ENCODE measurements at places on chromosomes 3 and 15.

- DNase-seq: no peak
Observed at GRCh38 chr3:2246873-2247648, 148.4 kb downstream of the CNTN4 start.

DNA sequence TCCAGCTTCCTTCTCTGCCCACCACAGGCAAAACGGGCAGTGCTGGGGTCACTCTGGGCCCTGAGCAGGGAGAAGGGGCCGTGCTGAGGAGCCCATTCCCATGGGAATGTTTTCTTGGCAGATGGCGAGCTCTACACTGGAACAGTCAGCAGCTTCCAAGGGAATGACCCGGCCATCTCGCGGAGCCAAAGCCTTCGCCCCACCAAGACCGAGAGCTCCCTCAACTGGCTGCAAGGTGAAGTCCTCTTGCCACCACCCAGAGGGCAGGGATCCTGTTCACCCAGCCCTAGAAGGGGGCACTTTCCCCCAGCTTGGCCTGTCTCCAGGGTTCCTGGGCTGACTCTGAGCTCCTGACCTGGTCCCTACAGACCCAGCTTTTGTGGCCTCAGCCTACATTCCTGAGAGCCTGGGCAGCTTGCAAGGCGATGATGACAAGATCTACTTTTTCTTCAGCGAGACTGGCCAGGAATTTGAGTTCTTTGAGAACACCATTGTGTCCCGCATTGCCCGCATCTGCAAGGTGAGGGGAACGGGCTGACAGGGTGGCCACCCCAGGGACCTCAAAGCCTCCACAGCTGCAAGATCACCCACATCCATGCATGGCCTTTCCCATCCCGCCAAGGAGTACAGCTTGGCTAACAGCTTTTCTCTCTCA lies 12.4 kb downstream of the CIB1 start:
- DNase-seq: peak; percentile 76

GRCh38 chr3:152100491-152101132 lies 168.1 kb upstream of the MBNL1 start:
- no peak for DNase-seq

GRCh38 chr3:56573501-56573900 lies 16.5 kb downstream of the CCDC66 start:
- no peak for DNase-seq

DNA sequence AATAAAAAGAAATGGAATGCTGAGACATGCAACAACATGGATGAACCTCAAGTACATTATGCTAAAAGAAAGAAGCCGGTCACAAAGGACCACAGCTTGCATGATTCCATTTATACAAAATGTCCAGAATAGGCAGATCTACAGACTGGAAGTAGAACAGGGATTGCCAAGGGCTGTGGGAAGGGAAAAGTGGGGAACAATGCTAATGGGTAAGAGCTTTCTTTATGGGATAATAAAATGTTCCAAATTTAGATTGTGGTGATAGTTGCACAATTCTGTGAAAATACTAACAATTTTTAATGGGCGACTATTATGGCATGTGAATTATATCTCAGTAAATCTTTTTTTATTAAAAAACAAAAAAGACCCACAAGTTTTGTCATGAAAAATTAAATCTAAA lies 106.2 kb downstream of the TMCO5A start:
- DNase-seq: no peak

DNA sequence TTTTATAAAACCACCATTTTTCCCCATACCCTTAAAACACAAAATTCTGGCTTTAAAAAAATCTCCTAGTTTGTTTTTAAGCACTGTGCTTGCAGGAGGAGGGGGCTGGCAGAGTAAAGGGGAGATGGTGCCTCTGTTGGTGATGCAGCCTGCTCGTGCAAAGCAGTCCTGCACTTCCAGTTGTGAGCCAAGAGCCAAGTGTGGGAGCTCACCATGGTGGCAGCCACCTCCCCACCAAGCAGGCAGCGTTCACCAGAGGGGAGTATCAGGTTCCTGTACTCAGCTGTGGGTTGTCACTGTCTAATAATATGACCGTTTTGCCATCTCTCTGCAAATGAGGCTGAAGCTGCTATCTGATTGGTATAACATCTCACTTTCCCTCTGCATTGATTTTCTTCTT lies 164.8 kb downstream of the SYNPR start:
- no peak for DNase-seq

DNA sequence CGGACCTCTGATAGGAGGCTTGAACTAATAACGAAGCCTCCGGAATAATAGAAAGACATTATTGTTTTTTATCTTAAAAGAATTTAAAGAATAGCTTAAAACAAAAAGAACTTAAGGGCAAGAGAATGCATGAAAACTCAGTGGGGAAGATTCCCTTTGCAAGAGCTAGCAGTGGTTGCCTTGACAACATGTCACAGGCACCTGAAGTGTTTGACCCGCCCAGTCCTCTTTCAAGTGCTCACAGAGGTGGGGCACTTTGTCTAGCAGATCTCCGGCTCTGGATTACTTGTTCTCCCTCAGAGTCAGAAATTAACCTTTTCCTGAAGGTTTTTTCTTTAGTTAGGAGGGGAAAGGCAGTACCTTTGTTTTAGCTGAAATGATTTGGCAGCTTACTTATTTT lies 37.8 kb downstream of the LARS2 start:
- DNase-seq: peak; percentile 73

DNA sequence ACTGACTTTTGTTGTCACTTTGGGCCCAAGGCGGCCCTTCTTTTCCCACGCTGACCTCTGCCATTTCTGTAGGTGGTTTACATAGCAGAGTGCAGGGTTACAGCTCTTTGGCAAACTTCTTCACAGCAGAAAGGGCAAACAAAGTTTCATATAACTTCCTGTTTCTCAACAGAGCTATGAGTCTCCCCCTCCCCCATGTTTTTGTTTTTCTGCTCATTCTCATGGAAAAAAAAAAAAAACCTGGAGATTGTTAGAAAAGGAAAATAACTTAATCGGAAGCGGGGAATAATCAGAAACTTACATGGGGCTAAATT lies 342.0 kb upstream of the NR2F2 start:
- no peak for DNase-seq

- no peak for DNase-seq
Observed at GRCh38 chr3:116314476-116314875, 130.8 kb downstream of the LSAMP start.

DNA sequence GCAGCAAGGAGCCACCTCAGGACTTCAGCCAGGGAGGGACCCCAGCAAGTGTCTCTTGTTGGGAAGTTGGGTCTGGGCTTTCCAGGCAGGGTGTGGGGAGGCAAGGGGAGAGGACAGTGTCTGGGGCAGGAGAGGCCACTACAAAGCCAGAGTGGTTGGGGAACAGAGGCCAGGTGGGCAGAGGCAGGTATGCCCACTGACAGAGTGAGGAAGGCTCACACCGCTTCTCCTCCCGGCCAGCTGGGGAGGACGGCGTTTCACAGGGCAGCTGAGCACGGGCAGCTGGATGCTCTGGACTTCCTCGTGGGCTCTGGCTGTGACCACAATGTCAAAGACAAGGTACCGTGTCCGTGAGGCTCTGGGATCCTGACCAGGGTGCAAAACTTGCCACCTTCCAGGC lies 15.0 kb downstream of the ANKDD1A start:
- DNase-seq: no peak

- no peak for DNase-seq
Observed at GRCh38 chr15:63822580-63822979, 11.2 kb downstream of the HERC1 start.

GRCh38 chr15:68581725-68582124 lies 2.9 kb downstream of the CORO2B start:
- no peak for DNase-seq

GRCh38 chr15:100001405-100001804 lies 268.2 kb upstream of the LYSMD4 start:
- no peak for DNase-seq

DNA sequence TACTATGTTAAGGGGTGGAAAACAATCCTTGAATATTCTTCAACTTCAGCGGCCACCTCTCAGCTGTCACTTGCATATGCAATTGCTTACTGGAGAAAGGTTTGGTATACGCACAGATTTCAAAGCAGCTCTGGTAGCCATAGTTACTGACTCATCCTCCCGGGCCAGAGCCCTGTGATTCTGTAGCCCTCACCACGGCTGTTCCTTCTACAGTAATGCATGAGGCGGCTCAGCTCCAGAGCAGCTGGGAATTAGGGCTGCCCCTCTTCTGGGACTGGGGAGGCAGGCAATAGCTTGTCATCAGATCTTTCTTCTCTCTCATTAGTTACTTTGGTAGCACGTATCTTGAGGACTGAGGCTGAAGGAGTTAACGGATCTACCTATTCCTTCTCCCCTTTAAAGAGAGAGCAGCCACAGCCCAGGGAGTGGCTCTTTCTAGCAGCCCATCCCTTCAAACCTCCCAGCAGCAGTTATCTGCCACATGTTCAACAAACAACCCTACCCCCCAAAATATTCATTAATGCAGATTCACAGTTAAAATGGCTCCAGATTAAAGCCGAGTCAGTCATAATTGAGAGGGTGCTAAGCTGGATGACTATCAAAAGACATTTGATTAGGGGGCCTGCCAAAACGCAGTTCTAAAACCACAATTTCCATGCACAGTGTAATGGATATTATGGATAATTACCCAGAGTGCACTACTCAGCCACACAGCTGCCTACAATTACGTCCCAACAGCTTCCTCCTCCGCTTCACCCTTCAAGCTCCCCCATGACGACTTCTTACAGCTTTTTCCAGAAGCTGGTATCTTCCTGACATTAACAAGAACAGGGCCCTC lies 54.7 kb downstream of the ETV5 start:
- peak; percentile 31 for DNase-seq

DNA sequence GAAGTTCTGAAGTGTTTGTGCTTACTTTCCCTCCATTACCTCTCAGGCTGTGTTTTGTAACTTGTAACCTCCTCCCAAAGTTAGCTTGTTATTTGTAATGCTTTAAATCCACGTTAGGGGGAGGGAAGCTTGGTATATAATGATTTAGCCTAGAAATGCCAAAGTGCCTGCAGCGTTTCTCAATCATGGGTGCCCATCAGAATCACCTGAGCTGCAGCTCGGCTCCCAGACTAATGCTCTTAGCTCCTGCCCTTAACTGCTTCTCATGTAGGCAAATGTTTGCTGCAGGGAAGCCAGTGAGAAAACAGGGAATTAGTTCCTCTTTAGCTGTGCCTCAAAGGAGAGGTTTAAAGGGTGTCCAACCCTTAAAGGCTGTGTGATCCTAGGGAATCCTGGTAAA lies 219.2 kb upstream of the NAALADL2 start:
- DNase-seq: peak; percentile 9

GRCh38 chr3:129835198-129835597 lies 58.3 kb downstream of the TMCC1 start:
- no peak for DNase-seq

GRCh38 chr3:111151438-111151837 lies 79.8 kb downstream of the NECTIN3 start:
- no peak for DNase-seq

DNA sequence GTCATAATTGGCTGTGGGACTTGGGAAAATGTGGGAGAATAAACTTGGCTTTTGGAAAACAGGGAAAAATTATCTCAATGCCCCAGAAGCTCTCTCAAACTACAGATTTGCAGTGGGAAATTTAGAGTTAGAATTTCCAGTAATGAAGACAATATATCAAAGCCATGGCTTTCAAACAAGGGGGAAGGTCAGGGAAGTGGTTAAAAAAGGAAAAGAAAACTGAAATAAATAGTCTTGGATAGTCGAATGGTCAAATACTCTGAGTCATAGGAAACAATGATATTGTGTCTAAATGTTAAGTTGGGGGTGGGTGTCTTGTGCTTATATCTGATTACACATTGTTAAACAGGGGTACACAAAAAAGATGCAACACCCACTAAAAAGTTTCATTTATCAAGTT lies 272.4 kb upstream of the COL8A1 start:
- no peak for DNase-seq

GRCh38 chr3:177320765-177321247 lies 123.5 kb upstream of the TBL1XR1 start:
- no peak for DNase-seq

GRCh38 chr3:143897576-143898295 lies 49.5 kb upstream of the SLC9A9 start:
- peak; percentile 47 for DNase-seq

- DNase-seq: no peak
Observed at GRCh38 chr3:146881356-146881755, 276.2 kb upstream of the PLSCR5 start.

DNA sequence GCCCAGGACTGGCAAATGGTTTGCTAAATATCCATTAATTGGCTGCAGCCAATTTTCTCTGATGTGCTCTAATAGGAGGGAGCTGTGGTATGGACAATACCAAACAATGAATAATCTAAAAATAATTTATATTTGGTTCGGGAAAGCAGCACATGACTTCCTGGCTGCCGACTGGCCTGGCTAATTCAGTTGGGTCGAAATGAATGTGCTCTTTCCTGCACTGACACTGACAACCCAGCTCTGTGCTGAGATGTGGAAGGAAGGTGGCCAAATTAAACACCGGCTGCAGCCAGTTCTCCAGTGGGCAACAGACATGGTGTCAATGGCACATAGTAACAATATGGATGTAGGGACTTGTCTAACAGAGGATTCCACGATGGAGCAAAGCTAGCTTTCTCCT lies 21.1 kb upstream of the COLQ start:
- no peak for DNase-seq
